ENCODE measurements at places on chromosomes 5 and 9.
A peak's percentile ranks its signal among the peaks of the same experiment; 100 is the strongest.

DNA sequence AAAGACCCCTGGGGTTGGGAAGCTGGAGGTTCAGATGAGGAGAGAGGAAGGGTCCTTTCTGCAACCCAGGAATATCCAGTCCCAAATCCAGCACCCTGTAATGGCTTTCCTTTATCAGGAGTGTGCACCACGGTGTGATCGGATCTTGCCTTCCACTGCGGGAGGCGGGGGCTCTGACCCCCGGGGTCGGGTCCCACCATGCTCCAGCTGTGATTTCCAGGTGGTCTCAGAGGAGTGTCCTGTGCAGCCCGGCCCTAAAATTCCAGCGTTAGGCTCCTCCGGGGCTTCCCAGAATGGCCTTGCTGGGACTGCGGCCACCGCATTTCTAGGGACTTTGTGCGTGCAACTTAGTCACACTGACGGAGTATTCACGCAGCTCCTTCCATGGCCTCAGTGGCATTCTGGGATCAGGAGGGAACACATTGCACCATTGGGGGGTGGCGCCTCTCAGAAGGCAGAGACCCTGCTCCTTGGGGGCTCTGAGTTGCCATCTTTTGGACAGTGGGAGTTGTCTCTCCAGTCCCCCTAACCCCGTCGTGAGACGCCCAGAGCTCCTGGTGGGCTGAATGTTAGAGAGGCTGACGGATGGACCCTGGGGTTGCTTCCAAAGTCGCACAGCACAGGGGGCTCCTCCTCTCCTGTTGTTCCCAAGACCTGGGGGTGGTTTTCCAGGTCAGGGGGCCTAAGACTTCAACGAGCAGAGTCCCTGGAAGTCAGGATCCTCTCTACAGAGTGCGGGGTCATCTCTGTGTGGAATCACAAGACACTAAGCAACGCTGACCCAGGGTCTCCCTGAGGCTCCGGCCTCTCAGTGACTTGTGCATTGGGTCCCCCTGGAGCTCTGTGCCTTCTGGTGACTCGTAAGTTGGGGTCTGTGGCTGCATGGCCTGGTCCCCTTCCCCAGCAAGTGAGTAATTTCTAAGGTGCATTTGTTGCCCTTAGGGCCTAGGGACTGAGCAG, 42.7 kb upstream of the IRX4 start:
- H3K27ac ChIP-seq: no peak overlapping the region
- DNase-seq: no peak
- H3K27me3 ChIP-seq: peaks cover 1% of the 10 kb centered on the region

- H3K4me3 ChIP-seq: no peak overlapping the region
- H3K36me3 ChIP-seq: no peaks in the 10 kb centered on the region
- no peaks in the 10 kb centered on the region for H3K4me1 ChIP-seq
- DNase-seq: no peak
Measured at GRCh38 chr5:41115281-41115680, 44.1 kb upstream of the MROH2B start.

DNA sequence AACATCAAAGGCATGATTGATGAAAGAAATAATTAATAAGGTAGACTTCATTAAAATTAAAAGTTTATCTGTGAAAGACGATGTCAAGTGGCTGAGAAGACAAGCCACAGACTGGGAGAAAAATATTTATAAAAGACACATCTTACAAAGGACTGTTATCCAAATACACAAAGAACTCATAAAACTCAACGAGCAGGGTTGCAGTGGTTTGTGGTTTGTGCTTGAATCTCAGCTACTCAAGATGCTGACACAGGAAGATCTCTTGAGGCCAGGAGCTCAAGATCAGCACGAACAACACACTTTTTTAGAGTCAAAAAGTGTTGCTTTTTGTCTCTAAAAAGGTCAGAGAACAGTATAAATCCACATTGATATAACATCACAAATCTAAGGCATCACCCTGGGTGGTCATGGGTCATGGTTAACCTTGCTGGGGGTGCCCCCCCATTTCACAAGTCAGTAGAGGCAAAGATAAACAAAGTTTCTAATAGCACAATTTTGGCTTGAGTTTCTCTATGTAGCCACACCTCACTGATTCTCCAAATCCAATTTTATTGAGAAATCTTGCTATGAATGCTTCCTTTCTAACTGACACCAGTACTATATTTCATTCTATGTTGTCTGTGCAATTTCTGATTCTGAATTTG, 342.9 kb upstream of the RPS23 start:
- H3K27ac ChIP-seq: no peak overlapping the region
- no peak for DNase-seq
- no peak overlapping the region for H3K4me3 ChIP-seq
- no peaks in the 10 kb centered on the region for H3K27me3 ChIP-seq
- H3K4me1 ChIP-seq: no peaks in the 10 kb centered on the region

GRCh38 chr9:69121155-69122081, 52.7 kb upstream of the TJP2 start:
- H3K4me1 ChIP-seq: peaks cover 14% of the 10 kb centered on the region
- peak overlapping the region; percentile 63 for H3K4me3 ChIP-seq
- DNase-seq: peak; percentile 69
- H3K27me3 ChIP-seq: no peaks in the 10 kb centered on the region
- peak overlapping the region; percentile 97 for H3K27ac ChIP-seq
- no peaks in the 10 kb centered on the region for H3K36me3 ChIP-seq

- no peak for DNase-seq
- H3K4me1 ChIP-seq: no peaks in the 10 kb centered on the region
- H3K27me3 ChIP-seq: no peaks in the 10 kb centered on the region
- H3K27ac ChIP-seq: no peak overlapping the region
- no peak overlapping the region for H3K4me3 ChIP-seq
Measured at GRCh38 chr9:886886-887285, 45.4 kb downstream of the DMRT1 start.

DNA sequence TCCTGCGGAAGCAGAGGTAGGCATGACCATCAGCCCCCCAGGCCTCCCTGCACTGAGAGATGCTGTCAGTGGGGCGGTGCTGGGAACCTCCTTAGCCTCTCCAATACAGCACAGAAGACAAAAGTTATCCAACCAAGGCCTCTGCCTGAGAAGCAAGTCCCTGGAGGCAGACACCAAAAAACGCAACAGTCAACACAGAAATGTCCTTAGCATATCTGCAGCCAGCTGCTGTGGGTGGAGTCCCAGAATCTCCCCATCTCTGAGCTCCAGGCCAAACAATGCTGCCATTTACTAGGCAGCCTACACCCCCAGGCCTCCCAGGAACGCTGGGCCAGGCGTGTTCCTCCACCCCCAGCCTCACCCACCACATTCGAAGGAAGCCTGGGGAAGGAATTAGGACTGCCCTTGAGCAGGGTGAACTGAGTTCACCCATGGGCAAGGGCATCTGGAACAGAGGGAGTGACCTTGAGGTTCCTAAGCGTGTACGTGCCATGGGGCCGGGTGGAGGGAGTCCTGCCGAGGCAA, 43.7 kb downstream of the STK10 start:
- no peak for DNase-seq
- no peak overlapping the region for H3K27ac ChIP-seq
- no peaks in the 10 kb centered on the region for H3K36me3 ChIP-seq
- H3K4me1 ChIP-seq: no peaks in the 10 kb centered on the region
- H3K4me3 ChIP-seq: no peak overlapping the region

DNA sequence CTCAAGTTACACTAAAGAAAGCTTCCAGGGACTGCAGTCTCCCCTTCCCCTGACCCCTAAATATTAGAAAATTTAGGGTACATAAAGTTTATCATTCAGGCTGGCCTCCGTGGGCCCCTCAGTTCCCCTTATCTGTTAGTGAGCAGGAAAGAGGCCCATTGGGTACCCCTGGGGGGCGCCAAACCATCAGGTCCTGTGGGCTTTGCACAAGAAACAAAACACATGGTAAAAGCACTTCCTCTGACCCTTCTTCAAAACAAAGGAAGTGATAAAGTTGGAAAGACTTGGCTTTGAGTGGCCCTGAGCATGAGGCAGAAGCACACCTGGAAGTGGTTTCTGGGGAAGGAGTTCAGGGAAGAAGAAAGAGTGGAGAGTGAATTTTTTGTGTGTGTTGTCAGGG, 213.0 kb downstream of the SMARCA2 start:
- no peak overlapping the region for H3K27ac ChIP-seq
- no peak overlapping the region for H3K4me3 ChIP-seq
- DNase-seq: no peak
- H3K36me3 ChIP-seq: no peaks in the 10 kb centered on the region
- H3K4me1 ChIP-seq: no peaks in the 10 kb centered on the region

- H3K4me3 ChIP-seq: no peak overlapping the region
- no peak overlapping the region for H3K27ac ChIP-seq
- DNase-seq: no peak
- H3K36me3 ChIP-seq: peaks cover 45% of the 10 kb centered on the region
Measured at GRCh38 chr9:89361031-89361430, 42.7 kb downstream of the SECISBP2 start.

DNA sequence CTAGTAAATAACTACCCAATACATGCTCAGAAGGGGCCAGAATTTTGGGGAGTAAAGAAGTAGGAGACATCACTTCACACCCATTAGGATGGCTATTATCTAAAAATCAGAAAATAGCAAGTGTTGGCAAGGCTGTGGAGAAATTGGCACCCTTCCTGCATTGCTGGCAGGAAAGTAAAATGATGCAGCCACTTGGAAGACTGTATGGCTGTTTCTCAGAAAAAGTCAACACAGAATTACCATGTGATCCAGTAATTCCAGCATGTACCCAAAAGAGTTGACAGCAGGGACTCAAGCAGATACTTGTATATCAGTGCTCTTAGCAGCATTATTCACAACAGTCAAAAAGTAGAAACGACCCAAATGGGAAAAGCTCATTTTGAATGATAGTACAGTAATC, 107.6 kb downstream of the APBA1 start:
- no peaks in the 10 kb centered on the region for H3K27me3 ChIP-seq
- no peaks in the 10 kb centered on the region for H3K36me3 ChIP-seq
- H3K4me3 ChIP-seq: no peak overlapping the region
- H3K4me1 ChIP-seq: no peaks in the 10 kb centered on the region
- H3K27ac ChIP-seq: no peak overlapping the region

DNA sequence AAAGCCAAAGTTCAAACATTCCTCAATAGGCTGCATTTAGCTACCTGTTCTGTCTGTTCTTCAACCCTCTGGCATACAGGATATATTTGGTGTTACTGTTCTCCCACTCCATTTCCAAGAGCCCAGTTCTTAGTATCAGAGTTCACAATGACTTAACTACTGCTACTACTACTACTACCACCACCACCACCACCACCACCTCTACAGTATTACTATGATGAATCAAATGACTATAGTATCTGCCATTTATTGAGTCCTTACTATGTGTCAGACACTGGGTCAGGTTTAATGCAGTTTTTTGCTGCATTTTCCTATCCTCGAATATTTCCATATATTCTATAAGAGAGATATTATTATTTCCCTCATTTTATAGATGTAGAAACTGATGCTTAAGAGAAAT, 937 bp upstream of the CD180 start:
- no peak overlapping the region for H3K27ac ChIP-seq
- no peaks in the 10 kb centered on the region for H3K4me1 ChIP-seq
- H3K4me3 ChIP-seq: no peak overlapping the region
- H3K27me3 ChIP-seq: no peaks in the 10 kb centered on the region
- no peaks in the 10 kb centered on the region for H3K36me3 ChIP-seq
- DNase-seq: no peak

DNA sequence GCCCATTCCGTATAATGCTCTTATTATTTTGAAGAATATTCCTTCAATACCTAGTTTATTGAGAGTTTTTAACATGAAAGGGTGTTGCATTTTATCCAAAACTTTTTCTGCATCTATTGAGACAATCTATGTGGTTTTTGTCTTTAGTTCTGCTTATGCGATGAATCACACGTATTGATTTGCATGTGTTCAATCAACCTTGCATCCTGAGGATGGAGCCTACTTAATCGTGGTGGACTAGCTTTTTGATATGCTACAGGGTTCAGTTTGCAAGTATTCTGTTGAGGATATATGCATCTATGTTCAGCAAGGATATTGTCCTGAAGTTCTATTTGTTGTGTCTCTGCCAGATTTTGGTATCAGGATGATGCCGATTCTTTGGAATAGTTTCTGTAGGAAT, 1070.3 kb upstream of the CDH18 start:
- H3K27ac ChIP-seq: no peak overlapping the region
- H3K36me3 ChIP-seq: no peaks in the 10 kb centered on the region
- no peak overlapping the region for H3K4me3 ChIP-seq
- H3K27me3 ChIP-seq: no peaks in the 10 kb centered on the region
- no peak for DNase-seq

- no peak overlapping the region for H3K4me3 ChIP-seq
- DNase-seq: no peak
- H3K36me3 ChIP-seq: peaks cover 24% of the 10 kb centered on the region
- H3K27me3 ChIP-seq: no peaks in the 10 kb centered on the region
- H3K4me1 ChIP-seq: no peaks in the 10 kb centered on the region
- no peak overlapping the region for H3K27ac ChIP-seq
Measured at GRCh38 chr9:131204285-131204684, 72.0 kb downstream of the FAM78A start.

- peaks cover 23% of the 10 kb centered on the region for H3K4me1 ChIP-seq
- H3K27me3 ChIP-seq: no peaks in the 10 kb centered on the region
- peaks cover 3% of the 10 kb centered on the region for H3K36me3 ChIP-seq
- peak; percentile 35 for DNase-seq
Measured at GRCh38 chr9:136857166-136857565, 5.0 kb downstream of the MAMDC4 start.

- peak; percentile 82 for DNase-seq
- H3K4me3 ChIP-seq: no peak overlapping the region
- no peaks in the 10 kb centered on the region for H3K36me3 ChIP-seq
- peaks cover 18% of the 10 kb centered on the region for H3K4me1 ChIP-seq
Measured at GRCh38 chr9:125460883-125461635, 199.4 kb downstream of the GAPVD1 start.

GRCh38 chr9:22210262-22210661, 201.2 kb upstream of the CDKN2B start:
- no peak overlapping the region for H3K4me3 ChIP-seq
- no peaks in the 10 kb centered on the region for H3K27me3 ChIP-seq
- H3K27ac ChIP-seq: no peak overlapping the region
- no peaks in the 10 kb centered on the region for H3K36me3 ChIP-seq
- H3K4me1 ChIP-seq: no peaks in the 10 kb centered on the region
- no peak for DNase-seq

- no peaks in the 10 kb centered on the region for H3K36me3 ChIP-seq
- peak overlapping the region; percentile 66 for H3K4me3 ChIP-seq
- H3K27me3 ChIP-seq: no peaks in the 10 kb centered on the region
- DNase-seq: peak; percentile 96
Measured at GRCh38 chr9:70420441-70421271, 6.2 kb upstream of the KLF9 start.

DNA sequence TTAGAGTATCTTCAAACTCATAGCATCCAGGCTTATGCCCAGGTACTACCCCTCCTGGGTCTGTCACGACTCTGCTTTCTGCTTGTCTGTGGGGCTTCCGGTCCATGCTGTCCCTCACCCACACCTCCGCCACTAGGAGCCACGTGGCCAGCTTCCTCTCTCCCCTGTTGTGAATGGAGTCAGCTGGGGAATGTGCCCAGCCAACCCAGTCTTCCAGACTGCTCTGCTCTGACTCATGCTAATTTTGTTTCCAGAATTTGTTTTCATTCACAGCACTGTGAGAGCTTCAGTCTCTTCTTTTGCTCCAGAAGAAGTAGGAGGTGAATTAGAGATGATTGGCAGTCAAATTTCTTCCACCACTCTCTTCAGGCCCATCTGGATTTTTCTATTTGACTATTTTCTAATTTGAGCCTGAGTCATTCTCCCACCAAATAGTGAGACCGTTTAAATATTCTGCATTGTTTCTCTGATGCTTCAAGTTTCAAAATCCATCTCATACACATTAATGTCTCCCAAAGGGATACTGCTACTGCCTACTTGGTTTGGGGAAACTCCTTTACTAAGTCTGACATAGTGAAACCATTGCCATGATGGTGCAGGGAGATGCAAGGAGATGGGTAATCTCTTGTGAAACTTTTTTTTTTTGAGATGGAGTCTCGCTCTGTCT, 424.1 kb upstream of the KIF2A start:
- no peaks in the 10 kb centered on the region for H3K4me1 ChIP-seq
- H3K36me3 ChIP-seq: no peaks in the 10 kb centered on the region
- no peak for DNase-seq
- H3K27ac ChIP-seq: no peak overlapping the region
- H3K4me3 ChIP-seq: no peak overlapping the region

Data from right lobe of liver (tissue), 6 donors.